ENCODE measurements at places on chromosomes 1 and 21.

DNA sequence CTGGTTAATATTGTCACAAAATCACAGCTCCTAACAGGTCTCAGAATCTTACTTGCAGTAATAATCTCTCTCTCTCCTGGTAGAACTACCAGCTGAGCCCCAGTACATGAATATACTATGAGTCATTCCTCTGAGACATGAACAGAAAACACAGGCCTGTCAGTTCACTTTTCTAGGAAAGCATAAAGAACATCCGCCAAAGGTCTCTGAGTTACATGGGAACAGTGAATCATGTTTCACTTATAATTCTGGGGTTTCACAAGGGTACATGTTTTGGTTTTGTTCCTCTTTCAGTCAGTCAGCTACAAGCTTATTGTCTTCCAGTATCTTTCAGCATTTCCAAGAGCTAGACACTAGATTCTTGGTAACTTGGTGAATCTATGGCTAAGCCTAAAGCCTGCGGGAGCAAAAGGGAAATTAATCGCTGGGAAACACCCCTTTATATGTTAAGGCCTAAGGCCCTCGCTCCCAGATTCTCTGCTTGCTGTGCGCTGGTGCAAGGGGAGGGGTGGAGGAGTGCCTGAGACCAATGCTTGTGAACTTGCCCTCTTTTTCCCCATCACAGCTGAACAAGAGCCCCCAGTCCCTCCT lies 31.7 kb downstream of the IFNGR2 start:
- peak; percentile 92 for DNase-seq

GRCh38 chr1:47584249-47584648 lies 146.4 kb downstream of the FOXD2 start:
- DNase-seq: no peak

DNA sequence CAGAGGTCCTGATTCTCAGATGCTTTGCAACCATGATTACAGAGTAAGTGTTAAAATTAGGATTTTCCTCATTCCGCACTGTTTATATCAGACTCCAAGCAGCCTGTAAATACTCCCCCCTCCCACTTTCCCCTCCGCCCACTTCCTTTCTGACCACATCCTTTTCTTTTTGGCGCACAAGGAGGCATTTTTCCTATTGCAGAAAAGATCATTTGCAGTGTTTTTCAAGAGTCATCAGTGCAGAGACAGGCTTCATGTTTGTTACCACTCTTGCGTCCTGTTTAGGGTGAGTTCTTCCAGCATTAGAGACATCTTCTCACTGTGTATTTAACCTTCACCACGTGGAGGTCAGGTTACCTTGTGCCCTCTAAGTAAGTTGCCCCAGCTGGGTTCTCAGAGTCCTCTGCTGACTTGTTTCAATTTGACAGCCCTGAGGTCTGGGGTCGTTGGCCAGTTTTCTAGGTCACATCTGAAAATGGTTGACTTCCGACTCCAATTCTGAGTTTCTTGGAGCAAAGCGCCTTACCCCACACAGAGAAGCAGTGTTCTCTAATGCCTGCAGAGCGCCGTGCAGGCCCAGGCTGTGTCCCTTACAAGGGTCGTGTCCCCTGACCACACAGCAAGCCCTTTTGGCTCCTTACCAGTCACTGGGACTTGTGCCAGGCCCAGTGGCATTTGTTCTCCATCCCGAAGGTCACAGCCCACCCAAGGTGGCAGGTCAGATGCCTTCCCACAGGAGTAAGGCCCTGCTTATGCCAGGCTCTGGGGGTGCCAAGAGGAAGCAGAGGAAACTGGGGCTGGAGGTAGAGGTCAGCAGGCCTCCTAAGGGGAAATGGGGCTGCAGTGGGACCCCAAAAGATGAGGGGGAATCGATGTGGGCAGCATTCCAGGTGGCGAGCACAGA lies 85.6 kb downstream of the FAM78B start:
- no peak for DNase-seq

DNA sequence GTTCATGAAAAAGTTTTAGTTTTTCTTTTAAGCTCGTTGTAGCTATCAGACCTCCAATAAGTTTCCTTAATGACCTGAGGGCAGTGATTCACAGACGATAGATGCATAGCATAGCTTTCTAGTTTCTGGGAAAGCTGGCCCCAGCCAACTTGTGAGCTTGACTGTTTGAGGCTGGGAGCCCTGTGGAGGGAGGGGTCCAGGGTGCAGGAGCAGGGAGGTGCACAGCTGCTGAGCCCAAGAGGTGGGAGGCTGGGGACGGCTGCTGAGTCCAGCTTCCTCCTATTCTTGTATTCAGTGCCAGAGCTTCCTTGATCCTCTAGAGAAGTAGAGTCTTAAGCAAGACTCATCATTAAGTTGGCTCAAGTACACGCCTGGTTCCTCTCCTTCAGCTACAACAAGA lies 11.0 kb upstream of the AVPR1B start:
- DNase-seq: peak; percentile 54

- DNase-seq: no peak
Observed at GRCh38 chr1:203171341-203172183, 4.1 kb downstream of the MYBPH start.

DNA sequence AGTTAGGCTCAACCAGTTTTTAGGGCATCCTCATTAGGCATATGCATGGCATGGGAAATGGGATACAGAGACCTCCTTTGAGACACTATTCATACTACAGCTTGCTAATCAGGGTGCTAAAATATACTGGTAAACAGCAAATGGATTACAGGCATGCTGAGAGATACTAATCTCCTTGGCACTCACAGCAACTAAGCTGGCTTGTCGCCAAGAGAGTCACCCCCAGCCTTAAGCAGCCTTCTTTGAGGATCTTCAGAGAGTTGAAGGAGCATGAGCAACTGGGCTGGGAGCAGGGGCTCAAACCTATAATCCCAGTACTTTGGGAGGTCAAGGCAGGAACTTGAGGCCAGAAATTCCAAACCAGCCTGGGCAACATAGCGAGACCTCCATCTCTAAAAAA lies 120.1 kb upstream of the NR5A2 start:
- DNase-seq: no peak

GRCh38 chr1:223231581-223231980 lies 88.5 kb upstream of the TLR5 start:
- no peak for DNase-seq

GRCh38 chr1:232376632-232377493 lies 253.1 kb downstream of the SIPA1L2 start:
- no peak for DNase-seq

GRCh38 chr1:212182171-212182570 lies 103.0 kb upstream of the PPP2R5A start:
- DNase-seq: no peak

- DNase-seq: no peak
Observed at GRCh38 chr1:9731561-9731960, 80.0 kb downstream of the PIK3CD start.

- no peak for DNase-seq
Observed at GRCh38 chr1:27513958-27514357, 24.0 kb upstream of the WASF2 start.

DNA sequence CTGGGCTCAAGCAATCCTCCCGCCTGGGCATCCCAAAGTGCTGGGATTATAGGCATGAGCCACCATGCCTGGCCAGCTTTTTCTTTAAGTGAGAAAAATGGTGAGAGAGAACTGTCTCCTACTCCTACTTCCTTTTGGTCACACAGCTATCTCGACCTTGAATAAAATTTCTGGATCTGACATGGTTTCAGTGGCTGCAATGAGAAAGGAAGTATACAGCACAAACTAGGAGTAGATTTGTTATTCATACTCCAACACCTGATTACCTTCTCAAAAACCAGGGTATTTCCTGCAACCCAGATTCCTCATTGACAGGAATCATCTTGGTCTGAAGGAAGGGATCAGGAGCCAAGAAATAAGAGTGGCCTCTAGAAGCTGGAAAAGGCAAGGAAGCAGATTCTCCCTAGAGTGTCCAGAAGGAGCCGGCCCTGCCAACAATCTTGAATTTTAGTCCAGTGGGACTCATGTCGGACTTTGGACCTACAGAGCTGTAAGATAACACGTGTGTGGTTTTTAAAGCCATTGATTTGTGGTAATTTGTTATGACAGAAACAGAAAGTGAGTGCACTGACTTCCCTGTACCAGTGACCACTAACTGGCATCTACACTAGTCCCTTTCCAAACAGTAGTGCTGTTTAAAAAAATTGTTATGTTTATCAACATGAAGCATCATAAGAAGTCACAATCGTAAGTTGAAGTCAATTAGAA lies 516.6 kb downstream of the SMYD3 start:
- no peak for DNase-seq

DNA sequence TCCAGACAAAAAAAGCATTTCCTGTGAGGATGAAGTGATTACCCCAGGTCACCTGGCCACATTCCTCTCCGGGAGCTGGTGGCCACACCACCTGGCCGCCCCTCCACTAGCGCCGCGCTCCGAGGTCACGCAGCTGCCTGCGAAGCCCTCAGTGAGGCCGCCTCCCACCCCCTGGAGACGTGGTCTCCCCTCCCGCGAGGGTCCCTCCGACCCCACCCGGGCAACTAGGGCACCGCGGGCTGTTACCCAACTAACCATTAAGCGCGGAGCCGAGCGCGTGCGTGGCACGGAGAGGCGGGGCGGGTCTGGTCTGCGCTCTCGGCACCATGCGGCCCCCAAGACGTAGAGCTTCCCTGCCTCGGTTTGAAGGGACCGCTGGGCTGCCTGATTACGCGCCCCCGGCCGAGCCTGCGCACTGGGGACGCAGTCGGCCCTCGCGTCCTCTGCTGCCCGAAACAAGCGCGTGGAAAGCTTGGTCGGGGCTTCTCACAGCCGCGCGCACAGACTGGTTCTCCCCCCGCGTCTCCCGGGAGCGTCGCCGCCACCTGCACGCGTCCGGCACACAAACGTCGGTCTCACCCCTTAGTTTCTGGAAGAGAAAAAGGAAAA lies 106.5 kb downstream of the SLC16A1 start:
- DNase-seq: no peak

DNA sequence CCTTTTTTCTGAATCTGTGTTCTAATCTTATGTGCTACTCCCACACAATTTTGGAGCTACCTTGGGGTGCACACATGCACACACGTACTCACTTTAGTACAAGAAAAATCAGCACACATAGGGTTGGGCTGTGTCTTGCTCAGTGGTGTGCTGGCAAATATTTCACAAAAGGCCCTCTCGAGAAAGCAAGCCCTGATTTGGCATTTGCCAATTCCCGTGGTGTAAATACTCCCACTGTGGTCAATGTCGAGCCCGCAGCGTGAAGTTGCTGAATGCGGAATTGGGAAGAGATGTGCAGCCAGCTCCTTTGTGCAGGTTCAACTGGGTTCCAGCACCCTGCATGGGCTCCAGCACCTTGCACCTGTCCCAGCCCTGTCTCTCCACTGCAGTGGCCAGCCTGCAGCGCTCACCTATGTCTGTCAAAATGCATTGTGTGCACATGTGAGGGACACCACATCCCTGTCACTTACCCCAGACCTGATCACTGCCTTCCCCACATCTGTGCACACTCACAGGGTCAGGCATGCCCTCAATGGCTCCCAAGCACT lies 78.4 kb upstream of the WNT4 start:
- no peak for DNase-seq

- DNase-seq: peak; percentile 9
Observed at GRCh38 chr1:56803561-56804156, 15.5 kb downstream of the FYB2 start.

DNA sequence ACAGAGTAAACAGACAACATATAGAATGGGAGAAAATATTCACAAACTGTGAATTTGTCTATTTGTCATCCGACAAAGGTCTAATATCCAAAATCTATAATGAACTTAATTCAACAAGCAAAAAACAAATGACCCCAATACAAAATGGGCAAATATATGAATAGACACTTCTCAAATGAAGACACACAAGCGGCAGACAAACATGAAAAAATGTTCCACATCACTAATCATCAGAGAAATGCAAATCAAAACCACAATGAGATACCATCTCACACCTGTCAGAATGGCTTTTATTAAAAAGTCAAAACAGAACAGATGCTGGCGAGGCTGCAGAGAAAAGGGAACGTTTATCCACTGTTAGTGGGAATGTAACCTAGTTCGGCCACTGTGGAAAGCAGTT lies 72.7 kb downstream of the SMYD3 start:
- DNase-seq: no peak

GRCh38 chr21:26965040-26965906 lies 1.6 kb downstream of the ADAMTS5 start:
- no peak for DNase-seq

DNA sequence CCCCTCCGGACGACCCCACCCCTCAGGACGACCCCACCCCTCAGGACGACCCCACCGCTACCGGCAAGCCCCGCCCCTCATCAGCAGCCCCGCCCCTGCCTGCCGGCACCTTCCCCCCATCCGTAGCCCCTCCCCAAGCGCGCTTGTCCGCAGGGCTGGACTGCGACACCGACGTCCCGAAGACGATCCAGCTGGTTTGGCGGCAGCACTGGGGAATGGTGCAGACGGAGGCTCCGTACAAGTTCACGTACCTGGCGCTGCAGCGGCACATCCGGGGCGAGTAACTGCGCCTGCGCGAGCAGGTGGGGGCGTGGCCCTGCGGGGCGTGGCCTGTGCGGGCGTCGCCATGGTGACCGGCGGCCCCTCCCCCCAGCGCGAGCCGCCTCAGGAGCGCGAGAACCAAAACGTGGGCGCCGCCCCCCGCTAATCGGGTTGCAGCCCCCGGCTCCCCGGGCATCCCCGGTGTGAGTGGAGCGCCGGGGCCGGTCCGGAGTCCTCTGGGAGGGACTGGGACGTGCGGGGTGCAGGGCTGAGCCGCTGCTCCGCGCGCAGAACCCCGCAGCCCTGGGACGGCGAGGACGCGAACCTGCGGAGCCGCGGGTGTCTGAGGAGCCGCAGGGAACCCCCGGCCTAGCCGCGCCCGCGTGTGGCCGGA lies 4.9 kb downstream of the RNF223 start:
- DNase-seq: peak; percentile 45

DNA sequence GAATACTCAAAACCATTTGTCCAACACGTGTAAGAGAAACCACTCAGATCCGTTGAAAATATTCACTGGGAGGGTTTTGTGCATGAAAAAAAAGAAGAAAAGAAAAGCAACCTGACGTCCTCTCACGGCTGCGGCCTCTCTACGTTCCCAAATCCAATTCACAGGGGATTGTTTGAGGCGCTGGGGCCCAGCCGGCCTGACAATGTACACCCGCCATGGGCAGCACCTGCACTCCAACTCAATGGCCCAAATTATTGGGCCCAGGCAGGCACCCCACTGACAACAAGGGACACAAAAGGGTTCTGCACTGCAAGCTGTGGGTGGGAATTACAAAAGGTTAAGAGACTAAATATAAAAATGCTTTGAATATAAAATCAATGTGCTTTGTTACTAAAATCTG lies 41.5 kb downstream of the MORN1 start:
- no peak for DNase-seq

DNA sequence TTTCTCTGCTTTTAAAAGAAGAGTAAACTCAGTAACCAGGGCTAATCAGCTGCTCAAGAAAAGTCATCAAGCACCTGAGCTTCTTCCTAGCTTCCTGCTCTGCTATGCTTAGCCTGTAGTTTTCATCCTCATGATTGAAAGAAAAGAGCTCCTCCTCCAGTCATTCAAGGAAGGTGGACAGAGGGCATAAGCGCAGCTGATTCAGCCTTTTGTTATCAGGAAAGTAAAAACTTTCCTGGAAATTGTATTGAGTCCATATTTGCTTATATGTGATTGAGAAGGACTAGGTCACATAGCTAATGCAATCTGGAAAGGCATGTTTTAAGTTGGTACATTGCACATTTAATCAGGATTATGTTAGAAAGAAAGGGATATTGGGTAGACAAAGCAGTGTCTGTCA lies 8.5 kb upstream of the BACH1 start:
- DNase-seq: no peak

GRCh38 chr1:119535381-119535780 lies 28.4 kb downstream of the HSD3B1 start:
- no peak for DNase-seq
